ENCODE measurements at places on chromosomes 13 and 19.

GRCh38 chr13:27572234-27572901 lies 48.0 kb downstream of the LNX2 start:
- DNase-seq: no peak

DNA sequence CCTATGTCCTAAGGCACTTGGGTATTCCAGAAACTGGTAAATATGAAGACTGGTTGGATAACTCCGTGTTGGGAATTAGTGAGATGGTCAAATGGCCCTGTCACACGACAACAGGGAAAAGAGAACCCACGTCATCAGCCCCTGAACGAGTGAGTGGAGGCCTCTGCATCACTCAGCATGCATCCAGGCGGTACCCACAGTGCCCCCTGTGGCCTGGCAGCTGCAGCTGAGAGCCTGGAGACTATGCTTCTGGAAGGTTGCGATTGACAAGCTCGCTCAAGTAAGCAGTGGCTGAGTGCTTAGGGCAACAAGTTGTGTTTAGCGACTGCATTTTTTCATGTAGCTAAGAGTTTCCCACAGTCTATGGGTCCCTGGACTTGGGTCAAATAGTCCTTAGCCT lies 55.9 kb downstream of the COL4A2 start:
- no peak for DNase-seq

GRCh38 chr13:23996456-23996855 lies 99.2 kb upstream of the C1QTNF9B start:
- no peak for DNase-seq

- no peak for DNase-seq
Observed at GRCh38 chr13:52405767-52406494, at the start of gene THSD1. TSS of gene THSD1 (minus strand) at chr13:52406172. CDS start at chr13:52402600, 3,572 bp downstream.

GRCh38 chr19:35519291-35519690 lies 5.8 kb upstream of the DMKN start:
- no peak for DNase-seq

DNA sequence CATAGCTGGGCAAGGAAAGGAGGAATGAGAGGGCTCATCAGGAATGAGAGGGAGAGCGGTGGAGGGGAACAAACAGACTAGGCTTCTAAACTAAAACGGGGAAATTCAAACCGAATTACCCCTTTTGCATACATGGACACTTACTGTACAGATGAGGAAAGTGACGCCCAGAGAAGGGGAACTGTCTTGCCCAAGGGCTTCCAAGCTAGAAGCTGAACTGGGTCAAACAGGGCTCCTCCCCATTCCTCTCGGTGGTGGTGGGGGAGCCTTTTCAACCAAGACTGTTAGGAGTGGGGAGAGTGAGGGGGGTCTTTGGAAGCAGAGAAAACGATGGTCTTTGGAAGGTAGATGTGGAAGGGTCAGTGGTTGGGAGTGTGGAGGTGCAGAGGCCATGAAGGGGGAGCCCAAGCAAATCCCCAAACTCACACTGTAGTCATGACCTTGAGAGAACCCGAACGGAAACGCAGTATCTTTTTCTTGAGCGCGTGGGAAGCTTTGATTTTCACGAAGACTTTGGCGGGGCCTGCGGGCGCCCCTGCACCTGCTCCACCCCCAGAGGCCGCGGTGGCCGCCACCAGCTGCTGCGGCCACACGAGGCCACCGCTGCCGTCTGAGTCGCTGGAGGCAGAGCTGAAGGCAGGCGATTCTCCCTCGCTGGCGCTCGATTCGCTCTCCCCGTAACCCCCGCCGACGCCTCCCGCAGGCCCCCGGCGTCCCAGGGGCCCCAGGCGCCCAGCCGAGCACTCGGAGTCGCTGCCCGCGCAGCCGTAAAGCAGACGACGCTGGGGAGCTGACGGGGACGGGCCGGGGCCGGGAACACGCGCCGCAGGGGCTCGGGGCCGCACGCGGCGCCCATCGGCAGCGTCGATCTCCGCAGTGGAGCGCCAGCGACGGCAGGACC lies 12.3 kb upstream of the GNG8 start:
- no peak for DNase-seq

- no peak for DNase-seq
Observed at GRCh38 chr13:64540468-64540867, 2689.7 kb downstream of the PCDH9 start.

DNA sequence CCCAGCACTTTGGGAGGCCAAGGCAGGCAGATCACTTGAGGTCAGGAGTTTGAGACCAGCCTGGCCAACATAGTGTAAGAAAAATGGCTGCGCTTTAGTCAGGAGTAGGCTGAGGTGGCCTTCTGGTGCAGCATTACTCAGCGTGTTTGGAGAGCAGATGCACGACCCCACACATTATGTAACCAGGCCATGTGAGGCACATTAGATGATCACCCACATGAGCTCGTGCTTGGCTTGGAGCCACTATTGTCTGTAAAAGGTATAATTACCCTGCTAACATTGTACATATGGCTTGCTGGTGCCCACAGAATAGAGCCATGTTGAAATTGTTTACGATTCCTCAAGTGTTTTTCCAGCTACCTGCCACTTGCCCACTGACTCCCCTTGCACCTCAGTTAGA lies 24.0 kb upstream of the SCEL start:
- no peak for DNase-seq

GRCh38 chr19:40159744-40160143 lies 31.5 kb upstream of the MAP3K10 start:
- no peak for DNase-seq

GRCh38 chr13:30051531-30052060 lies 201.2 kb upstream of the UBL3 start:
- DNase-seq: no peak

- no peak for DNase-seq
Observed at GRCh38 chr19:9431475-9431874, 3.9 kb downstream of the ZNF266 start.
